Activated naive CD4-positive, alpha-beta T cell treated with anti-CD3 and anti-CD28 coated beads, Interleukin-2, amount 50 U/mL, for 72 hours (primary cell): ENCODE measurements at places on chromosomes 2 and 18.

DNA sequence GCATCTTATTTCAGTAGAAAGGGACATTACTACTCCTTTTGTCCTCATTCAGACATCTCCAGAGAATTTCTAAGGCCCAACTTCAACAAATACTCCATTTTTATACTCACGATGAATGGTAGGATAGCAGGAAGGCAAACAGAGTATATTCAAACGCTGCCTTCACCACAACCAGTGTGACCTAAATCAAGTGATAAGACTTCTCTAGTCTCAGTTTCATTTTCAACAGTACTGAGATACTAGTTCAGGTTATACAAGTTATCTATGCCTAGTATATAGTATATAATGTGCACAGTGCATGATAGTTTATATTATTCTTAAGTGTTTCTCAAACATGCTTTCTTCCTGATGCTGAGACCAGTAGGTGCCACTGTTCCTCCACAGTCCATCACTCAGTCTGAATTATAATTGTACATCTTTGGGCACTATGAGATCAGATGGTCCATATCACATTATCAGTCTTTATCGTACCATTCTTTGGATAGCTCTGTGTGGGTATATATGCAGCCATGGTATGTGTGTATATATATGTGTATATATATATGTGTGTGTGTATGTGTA lies 66.3 kb upstream of the RPE start:
- no peak for DNase-seq

DNA sequence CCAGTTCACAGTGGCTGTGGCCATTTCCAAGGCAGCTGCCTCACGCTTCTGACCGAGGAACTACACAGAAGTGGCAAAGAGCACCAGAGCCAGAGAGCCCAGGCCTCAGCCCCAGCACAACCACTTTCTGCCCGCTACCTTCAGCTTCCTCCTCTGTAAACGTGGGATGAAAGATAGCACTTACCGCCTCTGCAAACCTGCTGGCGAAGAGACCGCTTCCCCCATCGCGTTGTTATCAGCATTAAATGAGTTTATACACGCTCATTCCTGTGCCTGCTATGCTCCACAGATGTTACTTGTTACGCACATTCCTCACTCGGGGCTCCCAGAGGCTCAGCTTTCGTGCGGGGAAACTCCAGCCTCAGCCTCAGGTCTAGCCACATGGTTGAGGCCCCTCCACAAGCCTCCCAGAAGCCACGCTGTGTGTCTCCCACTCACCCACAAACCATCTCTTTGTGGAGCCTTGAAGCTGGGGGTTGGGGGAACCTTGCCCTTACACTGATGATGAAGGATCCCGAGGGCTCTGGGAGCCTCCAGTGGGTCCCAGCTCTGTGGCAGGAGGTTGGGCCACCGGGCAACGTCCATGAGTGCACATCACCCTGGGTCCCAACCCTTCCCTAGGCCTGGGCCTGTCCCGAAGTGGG lies 63.3 kb upstream of the SMAD7 start:
- peak; percentile 49 for DNase-seq

GRCh38 chr2:42558827-42559226 lies 9.6 kb upstream of the MTA3 start:
- DNase-seq, result no peak

DNA sequence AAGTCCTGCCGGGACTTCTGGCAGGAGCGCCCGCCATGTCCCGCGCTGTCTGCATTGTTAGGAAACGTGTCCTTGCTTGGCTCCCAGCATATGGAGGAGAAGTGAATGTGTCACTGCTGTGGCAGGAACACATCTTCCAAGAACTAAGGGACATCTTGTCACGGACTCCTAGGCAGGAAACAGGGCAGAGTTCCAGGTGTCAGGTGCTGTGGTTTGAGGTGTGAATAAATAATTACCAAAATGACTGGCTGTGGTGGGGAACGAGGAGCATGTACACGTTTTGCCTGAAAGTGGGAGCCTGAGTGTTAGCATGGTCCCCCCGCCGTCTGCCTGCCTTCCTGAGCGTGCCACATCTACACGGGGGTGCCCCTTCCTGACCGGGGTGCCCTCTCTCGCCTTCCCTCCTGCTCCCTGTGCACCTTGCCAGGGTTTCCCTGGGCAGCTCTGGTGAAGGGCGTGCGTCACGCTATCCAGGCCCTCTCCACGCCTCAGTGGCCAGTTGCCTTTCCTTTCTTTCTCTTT lies 237.5 kb downstream of the LDLRAD4 start:
- peak; percentile 63 for DNase-seq

GRCh38 chr2:32011485-32011960 lies 715 bp upstream of the MEMO1 start:
- no peak for DNase-seq

DNA sequence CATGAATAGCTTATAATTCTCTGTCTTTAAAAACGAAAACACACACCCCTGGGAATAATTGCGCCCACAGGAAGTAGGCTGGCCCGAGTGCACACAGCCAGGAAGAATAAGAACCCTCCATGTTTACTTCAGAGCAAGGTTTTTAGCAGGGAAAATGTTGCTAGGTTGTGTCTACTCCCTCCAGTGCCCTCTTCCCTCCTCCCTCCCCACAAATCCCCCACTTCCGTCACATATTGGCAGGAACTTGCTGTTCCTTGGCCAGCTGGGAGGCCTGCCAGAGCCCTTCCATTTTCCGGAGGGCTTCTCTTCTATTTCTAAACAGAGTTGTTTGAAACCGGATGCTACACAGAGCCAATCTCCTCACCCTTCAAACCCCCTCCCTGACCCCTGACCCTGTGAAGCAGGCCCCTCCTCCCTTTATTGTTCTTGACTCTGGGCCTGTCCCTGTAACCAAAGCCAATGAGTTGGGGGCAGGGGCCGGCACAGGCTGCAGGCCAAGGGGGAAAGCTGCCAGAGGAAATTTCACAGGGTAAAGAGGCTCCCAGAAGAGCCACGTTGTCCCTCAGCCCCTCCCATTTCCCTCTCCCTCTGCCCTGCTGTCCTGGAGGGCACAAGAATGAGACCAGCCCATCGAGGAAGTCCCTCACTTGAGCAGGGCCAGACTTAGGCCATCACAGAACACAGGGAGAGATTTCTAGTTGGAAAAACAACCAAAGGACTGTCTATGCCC lies 49.8 kb upstream of the LGALSL start:
- no peak for DNase-seq

DNA sequence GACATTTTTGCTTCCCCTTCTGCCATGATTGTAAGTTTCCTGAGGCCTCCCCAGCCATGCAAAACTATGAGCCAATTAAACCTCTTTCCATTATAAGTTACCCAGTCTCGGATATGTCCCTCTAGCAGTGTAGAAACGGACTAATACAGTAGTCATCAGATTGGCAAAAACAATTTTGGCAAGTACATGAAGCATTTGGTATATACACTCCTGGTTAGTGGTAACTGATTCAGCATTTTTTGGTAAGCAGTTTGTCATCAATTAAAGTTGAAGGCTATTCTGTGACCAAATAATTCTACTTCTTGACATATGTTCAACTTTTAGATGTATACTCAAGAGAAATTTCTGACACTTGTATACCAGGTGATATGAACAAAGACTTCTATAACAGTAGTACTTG lies 190.5 kb upstream of the STON1 start:
- DNase-seq, result no peak

DNA sequence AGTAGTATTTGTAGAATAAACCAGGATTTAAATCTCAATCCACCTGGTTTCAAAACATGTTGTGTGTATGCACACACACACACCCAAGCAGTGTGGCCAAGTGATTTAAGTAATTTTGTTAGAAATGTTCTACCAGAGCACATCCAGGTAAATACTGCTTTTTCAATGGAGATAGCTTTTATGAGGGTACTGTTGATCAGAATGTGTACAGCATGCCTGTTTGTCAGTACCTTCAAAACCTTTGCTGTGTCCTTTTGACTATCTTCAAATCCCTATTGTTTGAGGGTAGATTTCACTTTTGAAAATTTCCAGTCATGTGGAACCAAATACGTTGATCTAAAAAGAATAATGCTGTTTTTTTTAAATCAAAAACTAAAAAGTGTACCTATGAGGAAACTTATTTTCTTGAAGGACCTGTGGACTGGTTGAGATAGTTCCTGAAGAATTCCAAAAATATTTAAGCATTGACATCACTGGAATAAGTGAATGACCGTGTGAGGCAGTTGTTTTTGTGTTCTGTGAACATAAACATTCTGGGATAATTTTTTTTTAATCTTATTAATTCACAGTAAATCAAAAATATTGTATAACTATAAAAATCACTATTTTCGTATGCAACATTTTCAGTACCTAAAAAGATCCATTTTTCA lies 70.9 kb downstream of the PTRHD1 start:
- no peak for DNase-seq

DNA sequence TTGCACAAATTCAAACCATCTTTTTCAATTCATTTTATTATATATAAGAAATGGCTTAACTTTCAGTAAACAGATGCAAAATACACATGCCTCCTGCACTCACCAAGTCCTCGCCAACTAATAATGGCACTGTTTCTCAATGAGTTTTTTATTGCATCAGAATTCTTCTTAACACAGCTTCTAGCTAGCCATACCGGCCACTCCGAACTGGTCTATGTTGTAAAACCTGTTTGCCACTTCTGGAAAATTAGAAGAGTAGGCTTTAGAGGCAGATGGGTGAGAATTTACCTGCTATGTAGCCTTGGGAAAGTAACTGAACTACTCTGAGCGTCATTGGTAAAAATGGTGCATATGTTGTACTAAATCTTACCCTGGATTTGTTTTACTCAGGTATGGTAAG lies 100.6 kb upstream of the LHCGR start:
- DNase-seq, result no peak

DNA sequence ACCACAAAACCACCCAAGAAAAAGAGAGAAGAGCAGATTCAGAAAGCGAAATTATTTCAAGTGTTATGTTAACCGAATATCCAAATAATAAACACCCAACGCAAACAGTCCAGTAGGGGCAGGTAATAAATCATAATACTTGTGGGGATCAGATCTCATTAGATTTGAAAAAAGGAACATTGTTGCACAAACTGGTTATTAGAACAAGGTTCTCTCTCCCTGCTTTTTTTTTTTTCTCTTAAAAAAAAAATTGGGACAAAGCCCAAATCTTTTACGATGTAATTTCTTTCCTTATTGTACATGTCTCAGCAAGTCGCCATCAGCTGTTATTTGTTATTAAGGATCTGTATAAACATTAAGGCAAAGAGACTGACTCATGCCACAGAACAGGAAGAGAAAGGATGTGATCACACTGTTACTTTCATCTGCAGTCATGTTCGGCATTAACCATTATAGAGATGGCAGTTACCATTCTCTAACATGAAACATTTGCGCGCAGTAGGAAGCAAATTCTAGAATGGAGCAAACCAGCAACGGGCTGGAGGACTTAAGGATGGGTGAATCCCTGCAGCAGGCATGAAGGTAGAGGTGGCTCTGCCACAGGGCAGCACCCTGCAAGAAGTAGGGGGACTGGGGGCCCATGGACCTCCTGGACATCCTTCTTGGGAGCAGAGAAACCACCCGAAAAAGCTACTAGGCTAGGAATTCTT lies 42.0 kb downstream of the EPHA4 start:
- no peak for DNase-seq

- DNase-seq, result no peak
Observed at GRCh38 chr2:38097258-38097987, 21.5 kb upstream of the CYP1B1 start.

DNA sequence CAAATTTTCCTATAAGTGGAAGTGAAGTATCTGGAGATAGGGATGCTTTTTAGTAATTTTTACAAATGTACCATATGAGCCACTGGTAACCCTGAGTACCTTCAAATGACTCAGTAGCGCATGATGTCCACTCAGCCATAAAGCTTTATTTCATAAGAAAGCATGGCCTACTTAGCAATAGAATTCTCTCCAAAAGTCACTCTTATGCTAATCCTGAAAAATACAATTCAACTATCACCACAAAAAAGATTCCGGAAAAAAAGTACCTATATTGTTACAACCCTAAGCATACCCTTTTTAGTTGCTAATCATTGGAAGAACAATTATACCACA lies 732.2 kb downstream of the SOCS6 start:
- DNase-seq, result no peak

GRCh38 chr2:229003256-229003655 lies 267.8 kb downstream of the PID1 start:
- DNase-seq, result no peak
